ENCODE measurements at places on chromosomes 6 and 20.

DNA sequence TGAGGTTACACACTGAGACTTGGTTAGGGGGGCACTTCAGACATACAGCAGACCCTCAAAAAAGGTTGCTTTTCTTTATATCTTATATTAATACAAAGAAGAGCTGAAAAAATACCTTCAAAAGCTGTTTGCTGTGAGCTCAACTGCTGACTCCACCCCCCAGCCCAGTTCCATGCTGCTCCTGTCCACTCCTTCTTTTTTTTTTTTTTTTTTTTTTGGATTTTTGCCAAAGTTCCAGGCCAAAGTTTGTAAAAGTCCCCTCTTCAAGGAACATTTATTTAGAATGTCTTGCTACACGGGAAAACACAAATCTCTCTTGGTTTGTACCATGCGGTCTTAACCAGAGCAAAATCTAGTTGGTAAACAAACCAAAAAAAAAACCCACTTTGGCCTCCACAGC is 85.3 kb upstream of the AKAP12 start:
- DNase-seq, result peak; percentile 42

DNA sequence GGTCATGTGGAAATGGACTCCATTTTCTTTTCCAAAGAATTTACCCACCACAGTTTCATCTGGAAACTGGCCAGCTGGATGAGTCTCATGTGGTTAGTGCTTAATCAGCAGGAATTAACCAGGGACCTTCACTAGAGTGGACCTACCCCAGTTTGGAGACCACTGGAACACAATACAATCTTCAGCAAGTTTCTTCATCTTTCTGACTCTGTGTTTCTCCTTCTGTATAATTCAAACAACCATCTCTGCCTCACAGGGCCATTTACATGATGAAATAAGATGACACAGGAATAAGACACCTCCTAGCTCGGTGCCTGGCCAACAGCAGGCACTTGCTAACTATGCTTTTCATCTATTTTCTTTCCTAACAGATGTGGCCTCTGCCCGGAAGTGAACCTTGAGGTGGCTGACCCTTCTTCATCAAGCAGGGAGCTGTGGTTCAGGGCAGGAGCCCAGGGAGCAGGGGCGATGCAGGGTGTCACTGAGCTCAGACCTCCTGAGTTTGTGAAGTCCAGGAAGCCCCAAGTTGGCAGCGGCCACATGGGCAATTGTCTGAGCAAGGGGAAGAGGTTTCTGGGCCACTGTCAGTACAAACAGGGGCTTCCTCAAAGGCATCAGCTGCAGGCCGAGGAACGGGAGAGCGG is 98.8 kb downstream of the SOD2 start:
- DNase-seq, result no peak

DNA sequence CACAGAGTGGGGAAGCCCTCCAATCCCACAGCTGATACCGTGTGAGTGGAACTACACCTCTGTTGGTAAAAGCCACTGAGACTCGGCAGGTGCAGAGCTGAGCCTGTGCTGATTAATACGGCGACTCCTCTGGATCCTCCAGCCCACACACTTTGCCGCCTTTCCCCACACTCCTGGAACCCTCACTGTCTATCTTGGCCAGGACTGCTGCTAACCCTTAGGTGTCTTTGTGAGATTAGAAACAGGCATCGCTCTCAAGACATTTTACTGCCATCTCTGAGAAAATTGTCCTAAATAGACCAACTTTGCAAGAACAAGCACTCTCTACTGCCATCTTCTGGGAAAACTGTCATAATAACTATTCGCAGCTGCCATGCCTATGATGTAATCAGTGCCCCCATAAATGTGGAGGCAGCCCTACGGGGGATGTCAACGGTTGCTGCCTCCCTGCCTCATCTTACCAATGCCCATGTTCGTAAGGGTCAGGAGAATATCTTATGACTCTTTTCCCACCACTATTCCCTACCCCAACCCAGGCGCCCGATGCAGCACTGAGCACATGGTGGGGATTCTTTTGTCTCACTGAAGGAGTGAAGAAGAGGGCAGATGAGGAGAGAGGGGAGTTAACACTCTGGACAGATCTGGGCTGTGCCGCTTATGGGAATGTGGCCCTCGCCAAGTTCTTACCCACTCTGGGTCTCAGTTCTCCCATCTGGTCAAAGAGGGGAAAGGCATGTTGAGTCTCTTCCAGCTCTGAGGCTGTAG is 26.1 kb upstream of the KCNB1 start:
- DNase-seq, result peak; percentile 63

GRCh38 chr6:31366693-31367470 is 9.9 kb upstream of the HLA-B start:
- DNase-seq, result peak; percentile 85

DNA sequence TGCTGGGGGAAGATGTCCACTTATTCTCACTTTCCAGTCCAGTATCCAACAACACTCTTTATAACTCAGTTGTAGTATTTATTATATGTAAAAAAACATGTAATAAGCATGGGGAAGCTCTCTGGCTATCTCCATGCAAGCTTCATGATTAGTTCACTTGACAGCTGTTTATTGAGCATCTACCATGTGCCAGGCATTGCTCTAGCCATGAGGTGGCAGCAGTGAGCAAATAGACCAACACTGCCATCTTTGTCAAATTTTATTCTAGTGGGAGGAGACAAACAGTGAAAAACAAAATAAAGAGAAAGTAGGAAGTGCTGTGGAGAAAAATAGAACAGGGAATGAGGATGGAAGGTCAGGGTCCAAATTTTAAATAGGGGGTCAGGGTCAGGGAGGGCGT is 131.8 kb downstream of the CFAP61 start:
- DNase-seq, result no peak

DNA sequence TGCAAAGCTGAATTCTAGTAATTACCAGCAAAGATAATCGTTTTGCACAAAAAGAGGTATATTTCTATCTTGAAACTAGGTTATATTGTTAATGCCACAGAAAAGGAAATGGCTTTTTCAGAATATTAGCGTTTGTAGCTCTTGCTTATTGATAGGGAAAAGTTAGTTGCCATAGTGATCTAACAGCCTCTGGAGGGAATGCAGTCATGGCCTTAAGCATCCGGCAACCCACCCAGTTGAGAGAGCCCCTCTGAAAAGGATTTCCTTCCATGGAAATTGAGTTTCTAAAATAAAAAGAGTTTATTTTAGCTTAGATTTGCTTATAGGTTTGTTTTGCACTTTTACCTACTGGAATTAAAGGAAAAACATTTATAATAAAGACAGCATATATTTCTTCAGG is 224.5 kb downstream of the BCKDHB start:
- DNase-seq, result no peak

DNA sequence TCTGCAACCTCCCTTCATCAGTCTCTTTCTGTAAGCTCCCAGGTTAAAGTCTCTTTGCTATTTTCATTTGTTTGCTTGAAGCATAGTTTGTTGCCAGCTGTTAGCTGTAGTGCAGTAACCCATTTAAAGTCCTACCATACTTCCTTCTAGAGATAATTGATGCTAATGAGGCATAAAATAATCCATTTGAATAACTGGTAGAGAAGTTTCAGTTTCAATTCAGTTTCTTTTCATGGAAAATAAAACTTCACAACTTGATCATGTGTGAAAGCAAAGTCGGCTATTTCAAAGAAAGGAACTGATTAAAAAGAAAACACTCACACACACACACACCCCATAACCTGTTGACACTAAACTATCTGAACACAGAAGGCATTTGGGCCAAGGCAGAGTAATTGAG is 68.5 kb upstream of the TENT5A start:
- no peak for DNase-seq

DNA sequence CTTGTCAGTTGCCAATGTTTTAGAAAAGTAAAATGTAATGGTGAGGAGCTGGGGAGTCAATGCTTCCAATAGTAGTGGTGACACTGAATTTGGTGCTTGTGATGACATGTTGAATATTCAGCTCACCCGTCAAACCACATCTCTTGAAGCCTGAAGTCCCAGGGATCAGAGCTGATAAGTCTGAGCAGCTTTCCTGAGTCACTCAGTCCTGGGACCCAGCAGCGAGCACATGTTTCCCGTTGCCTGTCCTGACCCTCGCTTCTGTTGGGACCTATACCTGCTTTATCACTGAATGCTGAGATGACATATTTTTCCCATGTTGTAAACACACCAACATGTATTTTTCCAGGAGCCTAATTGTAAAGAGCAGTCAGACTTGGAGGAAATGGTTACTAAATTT is 693.6 kb downstream of the QKI start:
- DNase-seq, result no peak

- DNase-seq, result no peak
These were observed 480.9 kb upstream of the NOX3 start for GRCh38 chr6:155936551-155936950.

DNA sequence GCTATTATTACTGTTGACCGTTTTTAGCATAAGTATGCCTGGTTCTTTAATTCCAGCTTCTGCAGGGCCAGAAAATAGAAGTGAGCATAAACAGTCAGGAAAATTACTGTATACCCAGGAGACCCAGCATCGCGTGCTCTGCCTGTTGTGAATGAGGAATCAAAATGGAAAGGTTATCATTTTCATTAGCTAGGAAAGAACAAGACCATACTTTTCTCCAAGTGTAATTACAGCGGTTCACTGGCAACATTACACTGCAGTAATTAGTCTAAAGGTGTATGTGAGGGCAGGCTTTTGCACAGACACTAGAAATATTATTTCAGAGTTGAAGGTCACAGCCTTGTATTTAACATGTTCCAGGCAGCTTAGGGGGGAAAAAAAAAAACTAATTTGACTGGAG is 403.8 kb upstream of the SOX4 start:
- DNase-seq, result no peak

DNA sequence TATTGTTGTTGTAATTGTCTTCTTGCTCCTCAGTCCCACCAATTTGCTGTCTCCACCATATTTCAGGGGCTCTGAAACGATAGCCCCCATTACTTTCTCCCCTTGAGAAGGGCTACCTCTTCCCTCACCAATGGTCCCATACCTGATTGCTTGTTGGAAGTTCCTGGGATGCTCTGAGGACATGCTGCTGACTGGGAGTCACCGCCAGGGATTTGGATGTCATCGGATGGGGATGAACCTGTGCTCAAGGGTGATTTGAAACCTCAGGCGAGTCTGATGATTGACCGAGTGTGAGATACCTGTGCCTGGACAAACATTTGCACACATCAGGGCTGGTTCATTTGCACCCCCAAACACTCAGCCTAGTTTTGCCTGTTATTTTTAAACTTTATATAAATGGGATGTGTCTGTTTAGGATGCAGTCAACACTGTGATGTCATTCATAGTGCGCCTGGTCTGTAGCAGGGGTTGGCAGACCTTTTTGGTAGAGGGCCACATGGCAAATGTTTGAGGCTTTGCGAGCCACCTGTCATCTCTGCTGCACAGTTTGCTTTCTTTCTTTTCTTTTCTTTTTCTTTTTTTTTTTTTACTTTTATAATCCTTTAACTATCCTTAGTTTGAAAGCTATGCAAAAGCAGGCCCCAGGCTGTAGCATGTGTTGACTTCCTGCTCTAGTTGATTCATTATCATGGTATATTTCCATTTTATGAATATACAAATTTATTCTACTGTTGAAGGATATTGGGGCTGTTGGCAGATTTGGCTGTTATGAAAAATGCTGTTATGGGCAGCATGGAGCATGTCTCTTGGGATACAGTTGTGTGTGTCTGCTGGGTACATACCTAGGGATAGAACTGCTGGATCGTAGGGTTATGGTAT is 118.5 kb upstream of the PHACTR3 start:
- no peak for DNase-seq

DNA sequence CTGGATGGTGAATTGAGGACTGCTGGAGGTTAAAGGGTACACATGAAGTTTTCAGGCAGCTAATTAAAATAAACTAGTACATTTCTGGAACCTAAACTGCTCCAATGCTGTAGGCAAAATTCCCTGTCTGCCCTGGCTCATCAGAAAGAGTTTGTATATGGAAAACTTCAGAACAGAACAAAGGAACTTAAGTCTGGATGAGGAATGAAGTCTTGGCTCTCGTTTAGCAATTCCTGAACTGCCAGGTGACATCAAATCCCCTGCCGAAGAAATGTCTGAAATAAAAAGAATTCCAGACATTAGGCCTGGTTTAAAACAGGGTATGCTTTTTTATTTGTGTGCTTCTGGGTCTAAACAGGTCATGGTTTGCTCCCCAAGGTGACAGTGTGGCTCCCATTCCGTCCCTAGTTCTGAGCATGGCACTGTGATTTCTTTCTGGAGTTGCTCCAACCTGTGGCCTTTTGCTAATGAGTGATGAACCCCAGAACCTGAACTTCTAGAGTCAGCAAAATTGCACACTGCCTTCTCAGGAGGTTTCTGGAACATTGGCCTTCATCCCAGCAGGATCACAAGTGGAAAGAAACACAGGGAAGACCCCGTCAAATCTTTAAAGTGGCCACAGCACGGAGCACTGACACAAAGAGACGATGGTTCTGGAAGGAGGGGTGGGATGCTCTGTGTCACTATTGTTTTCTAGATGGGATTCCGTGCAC is 129.4 kb upstream of the NAA20 start:
- no peak for DNase-seq

DNA sequence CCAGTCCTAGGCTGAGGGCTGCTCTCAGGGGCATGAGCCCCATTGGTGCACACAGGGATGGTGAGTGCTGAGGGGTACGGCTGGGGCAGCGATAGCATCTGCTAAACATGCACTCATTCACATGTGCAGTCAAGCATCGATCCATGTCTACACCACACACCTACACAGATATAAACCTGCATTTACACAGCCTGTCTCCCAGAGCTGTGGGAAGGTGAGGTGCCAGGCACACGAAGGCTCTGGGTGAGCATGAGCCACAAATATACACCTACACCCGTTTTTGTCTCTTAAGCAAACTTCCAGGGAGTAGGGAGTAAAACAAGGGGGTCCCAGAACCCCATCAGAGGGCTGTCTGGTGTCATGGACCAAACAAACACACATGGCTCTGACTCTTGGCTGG is 99.3 kb downstream of the GRM4 start:
- no peak for DNase-seq

DNA sequence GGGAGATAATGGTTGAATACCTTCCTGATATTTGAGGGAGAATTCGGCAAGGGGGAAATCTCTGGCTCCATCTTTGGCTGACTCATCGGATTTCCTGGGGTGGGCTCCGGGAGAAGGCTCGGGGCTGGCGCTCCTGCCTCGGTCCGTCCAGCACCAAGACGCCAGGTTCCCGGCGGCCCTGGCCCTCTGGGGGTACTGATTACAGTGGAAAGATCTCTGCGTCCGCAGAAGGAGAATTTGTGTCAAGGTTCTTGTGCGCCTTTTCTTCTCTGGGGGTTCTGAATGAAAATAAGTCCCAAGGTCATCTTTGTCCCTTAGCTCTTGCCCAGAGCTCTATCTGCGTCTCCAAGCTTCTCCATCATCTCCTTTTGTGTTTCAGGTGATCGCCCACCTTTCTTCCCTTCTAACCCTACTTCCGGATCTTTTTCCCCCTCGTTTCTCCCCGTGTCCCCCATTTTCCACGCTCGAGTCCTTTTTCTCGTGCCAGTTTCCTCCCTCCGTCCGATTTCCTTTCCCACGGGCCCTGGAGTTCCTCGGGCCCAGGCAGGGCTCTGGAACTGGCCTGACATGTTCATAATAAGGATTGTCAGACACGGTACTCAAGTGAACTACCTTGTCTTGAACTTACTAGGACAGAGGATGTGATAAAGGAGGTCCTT is 11.6 kb downstream of the NRN1 start:
- DNase-seq, result no peak

DNA sequence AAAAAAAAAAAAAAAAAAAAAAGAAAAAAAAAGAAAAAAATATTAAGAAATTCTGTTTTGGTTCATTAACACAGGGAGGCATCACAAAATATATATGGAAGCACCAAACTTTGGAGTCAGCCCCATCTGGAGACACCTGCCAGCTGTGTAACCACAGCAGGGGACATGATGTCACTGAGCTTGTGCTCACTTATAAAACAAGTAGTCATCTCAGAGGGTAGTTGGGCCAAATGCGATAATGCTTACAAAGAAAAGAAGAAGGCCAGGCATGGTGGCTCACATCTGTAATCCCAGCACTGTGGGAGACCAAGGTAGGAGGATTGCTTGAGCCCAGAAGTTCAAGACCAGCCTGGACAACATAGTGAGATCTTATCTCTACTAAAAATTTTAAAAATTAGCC is 1.1 kb upstream of the BNIP5 start:
- no peak for DNase-seq

Measured in RWPE1 (cell line).